Stimulated activated CD8-positive, alpha-beta memory T cell treated with anti-CD3 and anti-CD28 coated beads, Interleukin-4, amount 100 ng/mL, for 48 hours (primary cell): ENCODE measurements at places on chromosomes 4 and X.

DNA sequence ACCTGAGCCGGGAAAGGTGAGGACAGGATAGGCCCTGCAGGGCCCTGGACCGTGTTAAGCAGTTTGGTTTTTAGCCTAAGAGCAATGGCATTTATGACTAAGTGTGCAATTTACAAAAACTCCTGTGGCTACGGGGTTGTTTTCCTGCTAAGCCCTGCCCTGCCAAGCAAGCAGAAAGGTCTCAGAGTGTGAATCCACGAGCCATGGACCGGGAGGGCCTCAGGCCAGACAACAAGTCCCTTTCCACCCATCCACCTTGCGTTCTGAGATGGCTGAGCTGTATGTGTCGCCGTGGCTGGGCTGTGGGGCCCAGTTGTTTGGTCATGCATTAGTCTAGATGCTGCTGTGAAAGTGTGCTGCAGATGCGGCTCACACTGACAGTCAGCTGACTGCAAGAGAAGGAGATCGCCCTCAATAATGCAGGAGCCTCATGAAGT lies 33.9 kb upstream of the AFAP1 start:
- DNase-seq: peak; percentile 46

DNA sequence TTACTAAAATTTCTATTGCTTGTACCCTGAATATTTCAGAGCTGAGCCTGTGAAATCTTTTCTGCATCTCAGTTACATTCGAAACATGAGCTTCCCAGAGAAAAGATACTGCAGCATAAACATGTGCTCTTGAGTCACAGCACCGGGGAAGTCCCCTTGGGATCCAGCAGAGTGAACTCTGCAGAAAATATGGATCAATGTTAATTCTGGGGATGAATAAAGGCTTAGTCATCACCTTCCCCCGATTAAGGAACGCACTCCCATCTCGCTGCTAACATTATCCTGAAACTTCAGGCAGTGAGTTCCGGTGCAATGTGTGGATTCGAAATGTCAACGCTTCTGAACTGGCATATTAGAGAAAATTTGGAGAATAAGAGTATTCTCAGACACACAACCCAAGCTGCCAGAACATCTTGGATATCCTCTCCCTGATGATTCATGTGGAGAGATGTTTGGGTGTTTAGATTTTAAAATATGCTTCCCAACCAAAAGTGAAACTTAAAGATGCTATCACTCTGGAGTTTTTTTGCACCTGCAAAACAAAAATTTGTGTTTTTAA lies 90.8 kb downstream of the IRF2 start:
- no peak for DNase-seq

- no peak for DNase-seq
These were observed 14.5 kb downstream of the CLCN4 start for GRCh38 chrX:10171249-10171648.

DNA sequence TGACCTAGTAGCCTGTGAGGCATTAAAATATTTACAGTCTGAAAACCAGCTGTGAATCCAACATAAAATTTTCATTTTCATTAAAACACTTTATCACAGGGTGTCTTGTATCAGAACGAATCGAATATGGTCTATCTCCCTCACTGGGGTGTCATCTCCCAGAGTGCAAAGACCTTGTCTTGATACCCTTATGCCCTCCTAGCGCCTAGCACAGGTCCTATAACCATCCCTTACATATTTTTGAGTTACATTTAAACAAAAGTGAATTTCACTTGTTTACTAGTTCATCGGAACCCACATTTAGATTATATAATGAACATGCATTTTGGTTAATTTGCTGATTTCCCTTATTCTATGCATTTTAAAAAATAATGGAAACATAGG lies 14.0 kb downstream of the DIPK2B start:
- DNase-seq: no peak

DNA sequence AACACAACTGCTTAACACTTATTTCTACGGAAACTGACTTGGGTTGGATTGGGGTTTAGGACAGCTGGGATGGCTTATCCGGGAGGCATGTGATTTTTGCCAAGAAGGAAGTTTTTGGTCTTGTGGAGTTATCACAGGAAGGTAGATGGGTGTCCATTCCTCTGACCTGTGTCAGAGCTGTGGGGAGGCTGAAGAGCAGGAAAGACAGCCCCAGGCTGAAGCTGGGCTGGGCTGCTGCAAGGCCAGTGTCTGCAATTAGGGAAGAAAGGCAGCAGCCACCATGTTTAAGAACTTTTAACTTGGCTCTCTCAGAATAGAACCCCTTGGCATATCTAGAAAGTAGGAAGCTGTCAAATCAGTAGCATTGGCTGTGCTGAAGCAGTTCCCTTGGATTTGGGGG lies 42.3 kb downstream of the CCNG2 start:
- no peak for DNase-seq

- DNase-seq: no peak
These were observed 11.2 kb downstream of the IDS start for GRCh38 chrX:149493567-149494562.

- DNase-seq: no peak
These were observed 15.7 kb downstream of the HELT start for GRCh38 chr4:185033950-185034349.

- DNase-seq: peak; percentile 64
These were observed 22.6 kb upstream of the RBBP7 start for GRCh38 chrX:16892504-16893362.

DNA sequence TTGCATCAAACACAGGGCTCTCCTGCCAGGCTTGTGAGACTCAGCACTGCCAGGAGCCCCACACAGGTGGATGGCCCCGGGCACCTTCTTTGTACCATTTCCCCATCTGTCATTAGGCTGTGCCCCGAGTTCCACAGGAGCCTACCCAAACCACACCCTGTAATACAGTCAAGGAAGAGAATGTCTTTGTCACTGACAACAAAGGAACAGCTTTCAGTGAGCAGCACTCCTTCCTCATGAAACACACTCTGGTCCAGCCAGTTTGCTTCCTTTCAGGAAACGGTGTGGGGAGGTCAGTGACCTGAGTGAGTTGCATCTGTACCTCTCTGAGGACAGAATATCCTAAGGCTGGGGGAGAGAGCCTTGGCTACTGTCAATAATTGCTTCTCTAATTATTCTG lies 53.7 kb downstream of the LNX1 start:
- DNase-seq: no peak

- DNase-seq: no peak
These were observed 34.7 kb downstream of the FRMPD3 start for GRCh38 chrX:107484002-107484726.

DNA sequence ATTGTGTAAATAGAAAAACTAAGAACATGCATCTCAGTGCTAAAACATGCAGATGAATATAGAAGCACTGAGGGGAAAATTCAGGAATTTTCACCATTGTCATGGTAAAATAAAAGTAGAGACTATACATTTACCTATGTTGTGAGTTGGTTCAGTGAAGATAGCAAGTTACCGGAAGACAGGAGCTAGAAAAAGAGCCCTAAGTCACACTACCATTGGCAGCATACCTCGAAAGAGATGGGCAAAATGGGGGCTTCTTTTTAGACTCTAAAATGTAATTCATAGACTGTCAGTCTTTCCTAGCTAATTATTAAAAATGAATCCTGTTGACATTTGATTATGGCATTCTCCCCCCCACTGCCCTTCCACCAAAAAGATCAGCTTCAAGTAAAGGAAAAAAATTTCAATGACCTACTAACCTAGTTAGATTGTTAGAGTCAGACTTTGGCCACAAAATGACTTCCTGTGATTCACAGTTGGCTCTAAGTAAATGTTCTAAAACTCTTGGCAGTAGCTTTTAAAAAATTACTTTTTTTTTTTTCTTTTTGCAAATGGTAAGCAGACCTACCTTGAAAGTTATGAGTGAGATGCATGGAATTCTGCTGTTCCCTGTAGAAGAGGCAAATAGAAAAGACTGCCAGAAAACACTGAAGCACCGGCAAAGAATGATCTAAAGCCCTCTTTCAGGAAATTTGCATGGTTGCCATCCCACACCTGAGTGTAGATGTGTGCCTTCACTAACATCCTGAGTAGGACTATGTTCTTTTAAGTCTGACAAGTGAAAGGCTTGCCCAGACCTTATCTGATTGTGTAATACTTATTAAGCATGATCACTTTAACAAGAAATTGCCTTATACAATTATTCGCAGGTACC lies 26.4 kb upstream of the ARSJ start:
- no peak for DNase-seq

- DNase-seq: no peak
These were observed 413.8 kb downstream of the FAT4 start for GRCh38 chr4:125728568-125728967.

DNA sequence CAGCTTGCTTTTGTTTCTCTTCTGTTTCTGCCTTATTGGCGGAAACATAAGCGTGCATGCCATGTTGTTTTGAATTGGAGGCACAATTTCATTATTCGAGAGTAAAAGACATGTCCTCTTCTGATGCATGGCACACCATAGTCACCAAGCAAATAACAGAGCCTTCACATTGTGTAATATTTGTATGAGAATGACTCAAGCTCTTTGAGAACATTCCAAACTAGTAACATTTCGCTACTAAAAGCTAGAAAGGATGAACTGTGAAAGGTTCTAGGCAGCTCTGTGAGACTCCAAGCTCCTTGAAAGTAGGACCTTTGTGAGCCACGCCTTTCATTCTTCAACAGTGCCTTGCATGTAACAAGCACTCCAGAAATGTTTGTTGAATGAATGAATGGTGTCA lies 9.2 kb upstream of the ANXA3 start:
- no peak for DNase-seq

DNA sequence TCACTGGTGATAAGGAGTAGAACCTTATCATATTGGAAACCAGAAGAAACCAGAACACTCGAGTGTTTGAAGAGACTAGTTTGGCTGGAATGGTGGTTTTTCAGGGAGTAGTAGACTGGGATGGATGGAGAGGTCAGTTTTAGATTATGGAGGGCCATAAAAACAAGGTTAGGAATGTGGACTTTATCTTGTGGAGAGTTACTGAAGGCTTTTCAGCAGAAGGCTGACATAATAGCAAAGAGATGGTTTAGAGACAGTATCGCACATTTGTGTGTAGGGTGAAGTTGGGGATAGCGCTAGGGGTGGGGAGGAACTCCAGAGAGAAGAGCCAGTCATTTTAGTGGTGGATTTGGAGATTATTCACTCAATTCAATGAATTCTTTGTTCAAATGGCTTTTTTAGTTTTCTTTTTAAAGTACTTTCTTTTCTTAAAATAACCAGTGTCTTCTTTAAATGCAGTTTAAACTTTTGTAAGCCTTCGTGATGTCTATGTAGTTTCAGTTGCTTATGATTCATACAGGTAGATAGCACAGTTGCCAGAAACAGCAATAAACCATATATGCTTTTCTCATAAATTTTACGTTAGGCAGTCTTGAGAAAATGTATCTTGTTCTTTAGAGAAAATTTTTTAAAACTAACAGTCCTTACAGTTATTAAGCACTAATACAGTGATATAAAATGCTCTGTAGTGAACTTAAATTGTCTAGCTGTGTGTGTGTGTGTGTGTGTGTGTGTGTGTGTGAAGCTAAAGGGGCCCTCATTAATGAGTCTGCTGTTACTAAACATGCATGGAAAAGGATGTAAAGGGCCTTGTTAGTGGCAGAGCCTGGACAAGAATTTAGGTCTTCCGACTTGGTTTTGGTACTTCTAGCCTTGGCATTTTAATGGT lies 3.8 kb downstream of the ARHGAP10 start:
- DNase-seq: no peak

DNA sequence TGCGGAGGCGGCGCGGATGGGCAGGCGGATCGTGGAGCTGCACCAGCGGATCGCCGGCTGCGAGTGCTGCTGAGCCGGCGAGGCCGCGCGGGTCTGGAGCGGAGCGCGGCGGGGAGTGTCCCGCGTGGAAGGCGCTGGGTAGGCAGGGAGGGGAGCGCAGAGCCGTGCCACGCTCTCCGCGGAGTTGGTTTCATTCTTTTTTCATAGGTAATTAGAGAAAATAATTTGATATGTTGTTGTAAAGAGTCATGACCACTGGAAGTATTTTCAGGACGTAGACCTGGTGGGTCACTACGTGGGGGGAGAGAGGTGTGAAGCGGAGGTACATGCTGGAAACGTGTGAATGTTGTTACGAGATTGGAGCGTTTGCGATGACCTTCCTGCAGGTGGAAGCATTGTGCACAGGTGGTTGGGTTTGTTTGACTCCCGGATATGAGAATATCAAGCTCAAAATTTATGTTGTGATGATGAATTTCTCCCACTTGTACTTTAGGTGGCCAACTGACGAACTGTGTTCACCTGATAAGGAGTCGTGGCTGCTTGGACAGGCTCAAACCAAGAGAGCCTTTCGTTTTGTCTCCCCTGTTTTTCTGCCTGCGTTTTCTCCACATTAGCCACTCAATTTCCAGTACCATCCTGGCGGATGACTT lies 19.1 kb upstream of the S100P start:
- DNase-seq: peak; percentile 64

DNA sequence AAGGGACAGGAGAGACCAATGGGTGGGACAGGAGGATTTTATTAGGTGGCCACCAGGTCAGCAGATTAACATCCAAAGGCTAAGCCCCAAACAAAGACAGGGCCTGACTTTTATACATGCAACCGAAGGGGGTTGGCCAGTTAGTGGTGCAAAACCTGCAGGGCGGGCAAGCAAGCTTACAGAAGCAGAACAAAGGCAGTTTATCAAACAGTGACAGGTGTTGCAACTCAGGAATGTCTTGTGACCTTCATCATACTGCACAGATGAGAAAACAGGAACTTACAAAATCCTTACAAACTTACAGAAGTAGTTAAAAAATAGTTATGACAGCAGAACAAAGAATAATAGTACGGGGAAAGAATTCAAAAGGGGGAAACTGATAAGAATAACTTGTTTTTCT lies 708.1 kb downstream of the GLUD2 start:
- DNase-seq: no peak

DNA sequence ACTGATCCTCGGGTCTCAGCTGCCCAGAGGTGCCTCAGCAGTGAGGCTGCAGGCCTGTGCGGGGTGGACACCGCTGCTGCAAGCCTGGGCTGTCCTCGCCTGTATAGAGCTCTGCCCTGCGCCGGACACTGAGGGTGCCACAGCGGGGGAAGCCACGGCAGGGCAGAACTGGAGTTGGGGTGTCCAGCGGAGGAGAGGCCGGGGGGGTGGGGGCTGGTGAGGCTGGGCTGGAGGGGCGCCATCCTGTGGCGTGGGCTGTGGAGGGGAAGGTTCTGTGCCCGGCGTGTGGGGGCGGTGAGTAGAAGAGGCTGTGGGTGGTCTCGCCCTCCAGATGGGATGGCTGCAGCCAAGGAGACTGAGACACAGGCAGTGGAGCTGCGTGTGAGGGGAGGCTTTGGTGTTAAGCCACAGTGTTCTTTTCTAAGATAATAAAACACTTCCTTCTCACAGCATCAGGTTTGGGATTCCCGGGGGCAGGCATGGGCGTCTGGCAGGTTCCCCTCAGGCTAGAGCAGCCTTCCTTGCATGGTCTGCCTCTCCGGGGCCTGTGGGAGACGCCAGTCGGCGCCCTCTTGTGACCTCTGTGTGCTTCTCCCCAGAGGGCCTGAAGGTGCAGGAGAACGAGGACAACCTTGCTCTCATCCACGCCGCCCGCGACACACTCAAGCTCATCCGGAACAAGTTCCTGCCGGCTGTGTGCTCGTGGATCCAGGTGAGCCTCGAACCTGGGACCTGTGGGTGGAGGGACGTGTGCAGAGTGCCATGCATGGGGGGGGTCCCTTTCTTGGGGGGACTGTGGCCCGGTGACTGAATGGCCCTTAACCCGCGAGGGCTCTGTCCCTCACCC lies 7.4 kb downstream of the UVSSA start:
- no peak for DNase-seq
